Substantia nigra (tissue), 51 donors: ENCODE measurements at places on chromosomes 13 and 19.

GRCh38 chr19:42370626-42371175 is 19.4 kb downstream of the CNFN start:
- DNase-seq, result no peak

GRCh38 chr19:38316477-38317067 is 825 bp upstream of the YIF1B start:
- DNase-seq, result no peak

- no peak for DNase-seq
These were observed 978.4 kb upstream of the SPRY2 start for GRCh38 chr13:81319351-81319750.

DNA sequence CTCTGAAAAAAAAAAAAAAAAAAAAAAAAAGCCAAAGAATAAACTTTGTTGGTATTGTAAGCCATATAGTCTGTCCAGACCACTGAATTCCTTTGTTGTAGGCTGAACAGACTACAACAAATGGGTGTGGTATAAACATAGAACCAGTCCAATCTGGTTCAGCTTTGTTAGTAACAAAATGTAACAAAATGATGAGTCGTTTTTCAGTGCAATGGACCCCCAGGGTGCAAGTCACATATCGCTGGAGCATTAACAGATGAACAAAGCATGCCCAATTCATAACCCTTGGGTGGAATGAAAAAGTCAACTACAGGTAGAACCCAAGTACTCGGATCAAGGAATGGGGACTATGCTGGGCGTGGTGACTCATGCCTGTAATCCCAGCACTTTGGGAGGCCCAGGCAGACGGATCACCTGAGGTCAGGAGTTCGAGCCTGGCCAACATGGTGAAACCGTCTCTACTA is 13.6 kb upstream of the FCHO1 start:
- no peak for DNase-seq

DNA sequence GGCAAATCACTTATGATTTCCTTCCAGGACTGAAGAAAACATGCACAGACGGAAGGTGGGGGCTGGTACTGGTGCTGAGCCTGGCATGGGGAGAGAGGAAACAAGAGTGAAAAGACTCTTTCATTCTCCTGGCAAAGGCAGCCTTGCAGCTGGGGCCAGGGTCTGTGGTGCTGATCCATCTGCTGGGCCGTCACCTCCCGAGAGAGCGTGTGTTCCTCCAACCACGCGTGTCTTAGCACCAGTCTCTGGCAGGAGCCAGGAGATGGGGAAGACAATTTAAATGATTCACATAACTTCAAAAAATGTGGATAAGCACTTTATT is 23.9 kb upstream of the SPART start:
- DNase-seq, result peak; percentile 72

DNA sequence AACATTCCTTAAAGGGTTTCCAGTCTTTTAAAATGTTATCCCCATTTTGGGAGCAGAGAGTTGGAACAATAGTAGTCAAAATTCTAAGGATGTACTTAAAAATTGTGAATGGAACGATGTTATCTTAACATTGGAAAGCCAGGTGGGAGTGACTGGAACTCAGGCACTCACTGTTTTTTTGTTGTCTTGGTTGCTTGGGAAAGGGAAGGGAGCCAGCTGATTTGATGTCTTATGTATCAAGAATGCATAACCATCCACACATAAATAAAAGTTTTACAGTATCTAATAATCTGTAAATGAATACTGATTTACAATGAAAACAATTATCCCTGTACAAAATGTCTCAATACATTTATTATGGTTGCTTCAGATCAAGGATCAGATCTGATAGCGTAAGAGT is 88.7 kb downstream of the SLC10A2 start:
- no peak for DNase-seq

DNA sequence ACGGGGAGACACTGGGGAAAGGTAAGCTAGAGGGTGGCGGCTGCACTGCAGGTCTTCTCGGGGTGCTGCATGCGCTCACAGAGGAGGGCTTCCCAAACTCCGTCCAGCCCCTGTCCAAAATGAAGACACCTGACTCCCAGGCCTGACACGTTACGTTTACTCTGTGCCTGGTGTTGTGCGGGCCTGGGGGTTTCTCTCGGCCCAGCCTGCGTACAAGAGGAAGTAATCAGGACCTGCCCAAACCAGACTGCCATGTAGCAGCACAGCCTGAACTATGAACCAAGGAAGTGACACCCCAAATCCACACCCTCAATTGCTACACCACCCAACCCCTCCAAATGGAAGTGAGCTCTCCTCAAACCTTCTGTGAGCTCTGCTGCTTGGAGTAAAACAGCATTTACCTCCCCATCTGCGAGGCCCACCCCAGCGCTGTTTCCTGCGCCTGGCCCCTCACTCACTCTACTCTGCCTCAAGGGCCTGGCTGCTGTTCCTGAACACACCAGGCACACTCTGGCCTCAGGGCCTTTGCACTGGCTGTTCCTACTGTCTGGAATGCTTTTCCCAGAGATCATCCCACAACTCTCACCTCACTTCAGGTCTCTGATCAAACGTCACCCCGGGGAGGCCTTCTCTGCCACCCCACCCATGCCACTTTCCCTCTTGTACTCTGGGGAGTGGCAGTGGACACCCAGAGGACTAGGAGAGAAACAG is 3.0 kb downstream of the HSPBP1 start:
- no peak for DNase-seq

DNA sequence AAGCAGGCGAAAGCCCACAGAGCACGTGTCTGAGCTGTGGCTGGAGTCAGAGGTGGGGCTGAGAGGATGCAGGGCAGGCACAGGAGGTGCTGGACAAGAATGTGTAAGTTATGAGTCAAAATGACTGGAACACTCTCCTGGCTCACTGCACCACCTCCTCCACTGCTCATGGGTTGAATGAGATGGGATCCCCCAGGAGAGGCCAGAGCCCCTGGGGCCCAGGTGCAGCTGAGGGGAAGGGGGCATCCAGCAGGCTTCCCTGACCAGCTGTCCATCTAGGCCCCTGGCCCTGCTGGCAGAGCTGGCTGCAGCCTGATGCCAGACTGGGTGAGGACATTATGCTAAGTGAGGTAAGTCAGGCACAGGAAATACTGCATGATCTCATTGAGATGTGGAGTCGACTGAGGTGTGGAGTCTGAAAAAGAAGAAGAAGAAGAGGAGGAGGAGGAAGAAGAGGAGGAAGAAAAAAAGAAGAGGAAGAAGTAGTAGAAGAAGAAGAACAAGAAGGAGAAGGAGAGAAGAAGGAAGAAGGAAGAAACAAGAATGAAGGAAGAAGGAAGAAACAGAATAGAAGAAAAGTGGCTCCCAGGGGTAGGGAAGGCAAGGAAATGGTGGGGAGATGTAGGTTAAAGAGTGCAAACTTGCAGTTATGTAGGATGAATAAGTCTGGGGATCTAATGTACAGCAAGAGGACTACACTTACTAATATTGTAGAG is 747.4 kb downstream of the UQCRFS1 start:
- DNase-seq, result no peak

GRCh38 chr13:94902722-94903407 is 190.5 kb upstream of the SOX21 start:
- no peak for DNase-seq

- DNase-seq, result no peak
These were observed 403.6 kb upstream of the SLC10A2 start for GRCh38 chr13:103469771-103470170.

GRCh38 chr13:89862691-89863036 is 1484.8 kb upstream of the MIR17HG start:
- DNase-seq, result no peak

DNA sequence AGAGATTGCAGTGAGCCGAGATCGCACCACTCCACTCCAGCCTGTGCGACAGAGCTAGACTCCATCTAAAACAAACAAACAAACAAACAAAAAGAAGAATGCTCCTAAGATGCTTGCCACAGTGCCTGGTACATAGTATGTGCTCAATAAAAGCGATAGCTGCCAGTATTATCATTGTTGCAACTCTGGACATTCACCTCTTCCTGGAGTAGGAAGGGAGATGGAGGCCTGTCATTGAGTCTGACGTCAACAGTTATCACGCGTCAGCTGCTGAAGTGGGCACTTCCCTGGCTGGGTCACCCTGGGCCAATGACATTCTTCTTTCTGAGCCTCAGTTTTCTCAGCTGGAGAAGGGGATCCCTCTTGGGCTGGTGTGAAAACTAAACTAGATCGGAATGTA is 4.2 kb upstream of the PLAUR start:
- no peak for DNase-seq

GRCh38 chr19:38737921-38738737 is 6.1 kb downstream of the CAPN12 start:
- DNase-seq, result no peak

DNA sequence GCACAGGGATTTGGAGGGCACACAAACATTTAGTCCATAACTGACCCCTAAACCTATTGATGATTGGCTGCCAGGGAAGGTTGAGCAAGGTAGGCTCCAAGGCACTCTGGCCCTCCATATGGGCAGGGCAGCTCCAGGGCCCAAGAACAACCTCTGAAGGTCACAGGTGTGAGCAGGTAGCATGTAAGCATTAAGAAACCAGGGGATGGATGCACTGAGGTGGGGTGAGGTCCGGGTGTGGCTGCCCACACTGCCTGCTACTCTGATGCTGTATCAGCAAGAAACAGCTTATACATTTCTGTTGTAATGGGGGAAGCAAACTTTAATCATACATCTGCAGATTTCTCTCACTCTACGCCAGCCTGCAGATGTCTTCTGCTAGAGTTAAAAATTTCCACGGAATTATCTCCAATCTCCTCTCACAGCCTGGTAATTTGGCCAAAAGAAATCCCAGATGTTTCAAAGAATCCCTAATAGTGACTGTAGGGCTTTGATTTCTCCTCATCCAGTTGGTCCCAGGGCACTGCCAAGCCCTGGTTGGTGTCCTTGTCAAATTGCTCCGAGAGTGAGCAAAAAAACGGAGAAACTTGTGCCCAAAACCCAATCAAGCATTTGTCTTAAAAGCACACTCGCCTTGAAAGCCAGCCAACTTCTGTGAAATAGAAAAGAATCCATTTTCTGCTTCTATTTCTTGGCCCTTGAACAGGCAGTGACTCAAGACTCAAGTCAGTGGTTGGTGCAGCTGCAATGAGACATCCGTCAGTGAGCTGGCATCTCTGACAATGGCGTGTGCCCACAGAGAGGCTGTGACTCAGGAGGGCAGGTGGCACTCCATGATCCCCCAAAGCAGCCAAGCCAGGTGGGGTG is 72.5 kb upstream of the MRI1 start:
- DNase-seq, result no peak

GRCh38 chr19:19498255-19498991 is 16.9 kb downstream of the TSSK6 start:
- no peak for DNase-seq

DNA sequence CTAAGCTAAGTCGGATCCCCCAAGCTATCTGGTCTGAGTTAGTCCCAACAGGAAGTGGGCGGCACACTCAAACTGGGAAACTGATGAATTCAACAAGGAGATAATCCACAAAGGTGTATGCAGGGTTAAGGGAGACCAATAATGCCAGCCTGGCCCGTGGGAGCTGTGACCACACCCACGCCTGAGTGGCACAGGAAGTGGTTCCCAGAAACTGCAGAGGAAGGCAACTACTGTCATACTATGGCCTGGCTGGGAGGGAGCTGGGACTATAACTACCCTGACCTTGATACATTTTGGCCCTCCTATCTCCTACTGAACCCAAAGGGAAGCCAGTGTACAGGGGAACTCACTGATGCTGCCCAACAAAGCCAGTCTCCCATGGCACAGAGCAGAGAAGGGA is 85.5 kb upstream of the TDRD3 start:
- no peak for DNase-seq

DNA sequence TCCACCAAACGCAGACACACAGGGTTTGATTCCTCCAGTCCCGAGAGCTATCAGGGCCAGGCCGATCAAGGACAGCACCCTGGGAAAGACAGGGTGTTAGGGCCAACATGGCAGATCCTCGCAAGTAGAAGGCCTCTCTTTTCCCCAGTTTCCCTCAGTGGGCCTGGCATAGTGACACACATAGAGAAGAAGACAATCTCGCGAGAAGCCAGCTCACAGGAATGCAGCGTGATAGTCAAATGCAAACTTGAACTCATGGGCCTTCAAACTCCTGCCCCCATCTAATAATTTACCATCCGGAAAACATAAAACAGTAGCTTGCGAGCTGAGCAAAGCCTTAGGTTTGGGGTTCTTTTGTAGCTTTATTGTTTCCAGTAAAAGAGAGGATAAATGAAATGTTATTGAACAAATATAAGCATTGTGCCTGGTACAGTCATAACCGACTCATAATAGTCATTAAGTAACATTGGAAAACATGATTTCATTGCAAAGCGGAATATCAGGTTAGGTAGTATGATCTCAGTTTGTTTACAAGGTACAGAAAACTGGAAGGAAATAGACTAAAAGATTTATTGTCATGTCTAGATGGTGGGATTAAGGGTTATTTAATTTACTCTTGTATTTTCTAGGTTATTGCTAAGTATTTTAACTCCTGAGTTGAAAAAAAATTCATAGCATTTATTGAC is 30.5 kb downstream of the SLC15A1 start:
- no peak for DNase-seq

- peak; percentile 68 for DNase-seq
These were observed at the start of gene RYR1 for GRCh38 chr19:38433268-38433733. Gene RYR1 (plus strand): TSS chr19:38433691. CDS start chr19:38433830, 139 bp downstream.

- no peak for DNase-seq
These were observed 114.8 kb downstream of the LRCH1 start for GRCh38 chr13:46667687-46668281.

DNA sequence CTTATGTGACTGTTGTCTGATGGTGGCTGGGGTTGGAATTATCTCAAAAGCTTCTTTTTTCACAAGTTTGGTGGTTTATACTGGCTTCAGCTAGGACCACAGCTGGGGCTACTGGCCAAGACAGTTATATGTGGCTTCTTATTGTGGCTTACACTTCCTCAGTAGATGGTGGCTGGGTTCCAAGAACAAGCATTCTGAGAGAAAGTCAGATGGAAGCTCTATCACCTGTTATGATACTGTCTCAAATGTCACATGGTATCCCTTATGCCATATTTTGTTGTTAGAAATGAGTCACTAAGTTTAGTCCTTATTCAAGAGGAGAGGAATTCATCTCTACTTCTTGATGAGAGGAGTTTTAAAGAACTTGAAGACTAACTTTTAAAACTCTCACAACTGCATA is 41.6 kb downstream of the NDFIP2 start:
- no peak for DNase-seq

GRCh38 chr13:62625214-62625881 is 1209.7 kb upstream of the PCDH20 start:
- DNase-seq, result no peak

DNA sequence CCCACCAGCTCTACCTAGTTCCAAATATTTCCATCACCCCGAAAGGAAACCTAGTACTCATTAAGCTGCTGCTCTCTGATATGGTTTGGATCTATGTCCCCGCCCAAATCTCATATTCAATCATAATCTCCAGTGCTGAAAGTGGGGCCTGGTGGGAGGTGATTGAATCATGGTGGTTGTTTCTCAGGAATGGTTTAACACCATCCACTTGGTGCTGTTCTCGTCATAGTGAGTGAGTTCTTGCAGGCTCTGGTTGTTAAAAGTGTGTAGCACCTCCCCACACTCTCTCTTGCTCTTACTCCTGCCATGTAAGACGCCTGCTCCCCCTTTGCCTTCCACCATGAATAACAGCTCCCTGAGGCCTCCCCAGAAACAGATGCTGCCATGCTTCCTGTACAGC is 43.4 kb upstream of the MED4 start:
- DNase-seq, result no peak

- no peak for DNase-seq
These were observed 30.0 kb downstream of the CCNE1 start for GRCh38 chr19:29841559-29842367.

GRCh38 chr19:10644260-10645007 is 9.7 kb upstream of the ILF3 start:
- DNase-seq, result peak; percentile 32

- DNase-seq, result no peak
These were observed 22.4 kb downstream of the ZNF536 start for GRCh38 chr19:30394481-30395151.

- DNase-seq, result no peak
These were observed 504.8 kb downstream of the SLITRK1 start for GRCh38 chr13:83377491-83377890.
